ENCODE measurements at places on chromosomes 1 and 21.

DNA sequence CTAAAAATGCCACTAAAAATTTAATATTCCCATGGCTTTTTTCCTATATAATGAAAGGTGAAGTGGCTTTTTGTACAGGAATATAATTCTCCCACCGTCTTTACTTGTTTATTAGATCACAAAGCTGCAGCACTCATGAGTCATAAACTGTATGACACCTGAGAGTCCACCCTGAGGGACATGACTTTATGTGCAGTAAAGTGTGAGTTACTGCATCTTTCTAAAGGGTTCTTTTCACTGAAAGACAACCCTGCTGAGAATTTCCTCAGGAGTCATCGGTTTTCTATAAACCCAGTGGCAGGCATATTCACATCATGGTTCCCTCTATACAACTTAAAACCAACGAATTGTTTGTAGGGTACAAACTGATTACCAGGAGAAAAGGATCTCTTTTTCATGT lies 77.4 kb downstream of the APP start:
- no peaks in the 10 kb centered on the region for H3K27me3 ChIP-seq
- no peak overlapping the region for H3K4me3 ChIP-seq

- no peaks in the 10 kb centered on the region for H3K36me3 ChIP-seq
- peaks cover 16% of the 10 kb centered on the region for H3K4me1 ChIP-seq
- no peaks in the 10 kb centered on the region for H3K27me3 ChIP-seq
- no peak for DNase-seq
These were observed 93.9 kb upstream of the TSPAN2 start for GRCh38 chr1:115183158-115183557.

GRCh38 chr1:47618222-47618720 lies 180.4 kb downstream of the FOXD2 start:
- no peak overlapping the region for H3K4me3 ChIP-seq
- H3K27me3 ChIP-seq = no peaks in the 10 kb centered on the region
- no peak for DNase-seq

- no peak for DNase-seq
- H3K27ac ChIP-seq = no peak overlapping the region
- no peak overlapping the region for H3K4me3 ChIP-seq
- H3K36me3 ChIP-seq = peaks cover 44% of the 10 kb centered on the region
- H3K27me3 ChIP-seq = no peaks in the 10 kb centered on the region
These were observed 16.1 kb downstream of the AKR1A1 start for GRCh38 chr1:45566722-45567121.

GRCh38 chr1:224639426-224639975 lies 23.4 kb downstream of the CNIH3 start:
- no peak overlapping the region for H3K4me3 ChIP-seq
- H3K27me3 ChIP-seq = no peaks in the 10 kb centered on the region
- no peaks in the 10 kb centered on the region for H3K36me3 ChIP-seq
- H3K27ac ChIP-seq = no peak overlapping the region
- no peaks in the 10 kb centered on the region for H3K4me1 ChIP-seq

DNA sequence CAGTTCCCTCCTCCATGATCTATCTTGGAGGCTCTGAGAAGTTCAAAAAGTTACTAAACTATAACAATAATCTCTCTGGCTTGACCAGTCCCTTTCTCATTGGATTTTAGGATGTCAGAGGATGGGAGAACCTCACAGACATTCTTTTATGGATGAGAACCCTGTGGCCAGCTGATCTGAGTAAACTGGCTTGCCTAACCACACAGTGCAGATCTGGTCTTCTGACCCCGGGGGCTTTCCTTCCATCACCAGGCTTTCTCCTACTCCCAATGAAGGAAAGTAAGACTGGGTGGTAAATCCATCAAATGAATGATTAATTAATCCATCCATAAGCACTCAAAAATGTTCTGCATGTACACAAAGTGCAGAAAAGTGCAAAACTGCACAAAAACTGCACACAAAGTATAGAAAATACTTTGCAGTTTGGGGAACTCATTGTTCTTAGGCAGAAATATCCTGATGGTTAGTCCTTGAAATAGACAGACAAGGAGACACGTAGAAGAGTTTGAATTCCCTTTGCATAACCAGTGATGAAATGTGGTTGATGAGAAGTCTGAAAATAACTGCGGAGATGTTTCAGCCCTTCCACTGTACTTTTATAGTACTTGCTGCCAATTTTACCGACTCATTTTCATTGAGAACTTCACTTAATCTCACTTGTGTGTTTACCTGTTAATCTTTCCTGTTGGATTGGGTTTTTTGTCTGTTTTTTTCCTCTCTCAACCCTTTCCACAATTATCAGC lies 2.5 kb upstream of the F3 start:
- DNase-seq = no peak
- H3K4me3 ChIP-seq = no peak overlapping the region
- peaks cover 19% of the 10 kb centered on the region for H3K27me3 ChIP-seq
- H3K4me1 ChIP-seq = peaks cover 16% of the 10 kb centered on the region
- H3K36me3 ChIP-seq = no peaks in the 10 kb centered on the region

- peaks cover 8% of the 10 kb centered on the region for H3K4me1 ChIP-seq
- no peak overlapping the region for H3K27ac ChIP-seq
- H3K36me3 ChIP-seq = no peaks in the 10 kb centered on the region
- peaks cover 28% of the 10 kb centered on the region for H3K27me3 ChIP-seq
These were observed 5.4 kb downstream of the NPR1 start for GRCh38 chr1:153683854-153684253.

DNA sequence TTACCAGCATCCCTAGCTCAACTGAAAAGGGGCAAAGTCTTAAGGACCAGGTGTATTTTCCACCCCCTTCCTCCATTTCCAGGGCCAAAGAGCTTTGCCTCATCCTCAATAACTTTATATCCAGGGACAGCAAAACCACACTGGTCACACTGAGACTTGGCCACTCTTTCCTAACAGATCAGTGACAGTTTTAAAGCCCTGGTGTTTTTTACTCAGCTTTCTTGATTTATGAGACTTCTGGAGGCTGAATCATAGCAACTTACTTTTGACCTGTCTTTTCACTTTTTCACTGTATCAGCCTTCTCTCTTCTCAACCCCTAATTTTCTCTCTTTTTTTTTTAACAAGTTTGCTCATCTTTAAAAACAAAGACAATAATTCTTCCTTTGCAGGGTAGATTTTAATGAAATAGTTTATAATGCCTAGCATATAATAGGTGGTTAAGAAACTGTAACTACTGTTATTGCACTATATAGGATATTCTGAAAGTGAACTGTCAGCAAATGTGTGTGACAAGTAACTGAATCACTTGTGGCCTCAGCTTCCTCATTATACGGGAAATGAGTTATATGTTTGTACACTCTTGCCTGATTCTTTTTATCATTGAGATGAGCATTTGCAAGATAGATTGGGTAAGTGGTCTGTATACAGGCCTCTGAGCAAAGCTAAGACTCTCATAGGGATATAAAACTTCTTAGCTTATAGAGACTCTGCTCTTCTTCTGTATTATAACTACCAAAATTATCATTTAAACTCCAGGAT lies 19.7 kb upstream of the DYNLT5 start:
- H3K27me3 ChIP-seq = no peaks in the 10 kb centered on the region
- no peak for DNase-seq
- no peak overlapping the region for H3K4me3 ChIP-seq
- H3K27ac ChIP-seq = no peak overlapping the region
- no peaks in the 10 kb centered on the region for H3K36me3 ChIP-seq
- H3K4me1 ChIP-seq = no peaks in the 10 kb centered on the region

GRCh38 chr1:91006113-91006908 lies 15.5 kb downstream of the ZNF644 start:
- no peak overlapping the region for H3K27ac ChIP-seq

GRCh38 chr1:17189632-17189990 lies 15.3 kb upstream of the PADI1 start:
- H3K4me3 ChIP-seq = no peak overlapping the region
- no peak overlapping the region for H3K27ac ChIP-seq
- no peak for DNase-seq
- H3K36me3 ChIP-seq = no peaks in the 10 kb centered on the region

- no peak for DNase-seq
- H3K27me3 ChIP-seq = no peaks in the 10 kb centered on the region
- peaks cover 8% of the 10 kb centered on the region for H3K4me1 ChIP-seq
- no peak overlapping the region for H3K27ac ChIP-seq
These were observed 210.3 kb downstream of the ASTN1 start for GRCh38 chr1:176954242-176954641.

- DNase-seq = no peak
- no peaks in the 10 kb centered on the region for H3K36me3 ChIP-seq
- no peaks in the 10 kb centered on the region for H3K4me1 ChIP-seq
These were observed 107.5 kb downstream of the CHRM3 start for GRCh38 chr1:239493811-239494414.

DNA sequence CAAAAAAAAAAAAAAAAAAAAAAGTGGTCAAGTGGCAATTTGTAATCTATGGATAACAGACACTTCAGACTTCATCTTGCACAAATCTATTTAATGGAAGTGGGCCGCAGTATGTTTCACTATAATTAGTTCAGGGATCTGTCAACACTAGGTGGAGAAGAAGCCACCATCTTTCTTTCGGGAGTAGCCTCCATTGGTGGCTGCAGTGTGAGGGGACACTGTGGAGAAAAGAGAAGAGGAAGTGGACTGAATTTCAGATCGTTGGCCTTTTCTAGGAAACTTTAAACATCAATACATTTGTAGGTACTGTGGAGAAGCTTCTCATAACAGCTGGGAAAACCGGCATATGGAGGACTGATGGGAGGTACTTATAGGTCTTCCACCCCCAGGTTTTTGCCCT lies 8.0 kb upstream of the ELAPOR1 start:
- H3K4me3 ChIP-seq = no peak overlapping the region
- peaks cover 6% of the 10 kb centered on the region for H3K4me1 ChIP-seq
- DNase-seq = no peak
- peaks cover 8% of the 10 kb centered on the region for H3K36me3 ChIP-seq
- no peaks in the 10 kb centered on the region for H3K27me3 ChIP-seq

DNA sequence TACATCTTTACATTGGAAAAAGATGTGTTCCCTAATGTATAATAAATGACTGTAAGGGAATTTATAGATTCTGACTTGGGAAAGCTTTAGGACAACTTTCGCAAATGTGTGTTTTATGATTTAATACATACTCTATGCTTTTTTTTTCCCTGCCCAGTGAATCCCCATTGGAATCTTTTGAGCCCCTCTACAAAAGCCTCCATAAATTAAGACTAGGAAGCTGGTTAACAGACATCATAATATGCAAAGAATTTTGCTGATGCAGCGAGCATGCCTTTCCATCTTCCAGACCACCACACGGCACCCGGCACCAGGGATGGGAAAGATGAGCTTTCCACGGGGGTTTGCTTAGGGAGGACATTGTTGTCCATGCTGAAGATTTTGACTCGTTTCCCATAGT lies 156.1 kb upstream of the IVNS1ABP start:
- H3K27ac ChIP-seq = no peak overlapping the region
- no peak for DNase-seq
- no peaks in the 10 kb centered on the region for H3K4me1 ChIP-seq

GRCh38 chr1:180258290-180258689 lies 28.2 kb downstream of the LHX4 start:
- no peaks in the 10 kb centered on the region for H3K36me3 ChIP-seq
- no peak overlapping the region for H3K27ac ChIP-seq
- DNase-seq = no peak
- peaks cover 18% of the 10 kb centered on the region for H3K27me3 ChIP-seq
- peaks cover 10% of the 10 kb centered on the region for H3K4me1 ChIP-seq
- H3K4me3 ChIP-seq = no peak overlapping the region

GRCh38 chr1:3905953-3906671 lies 6.0 kb upstream of the C1orf174 start:
- DNase-seq = no peak
- H3K36me3 ChIP-seq = no peaks in the 10 kb centered on the region
- H3K4me3 ChIP-seq = no peak overlapping the region
- no peak overlapping the region for H3K27ac ChIP-seq

DNA sequence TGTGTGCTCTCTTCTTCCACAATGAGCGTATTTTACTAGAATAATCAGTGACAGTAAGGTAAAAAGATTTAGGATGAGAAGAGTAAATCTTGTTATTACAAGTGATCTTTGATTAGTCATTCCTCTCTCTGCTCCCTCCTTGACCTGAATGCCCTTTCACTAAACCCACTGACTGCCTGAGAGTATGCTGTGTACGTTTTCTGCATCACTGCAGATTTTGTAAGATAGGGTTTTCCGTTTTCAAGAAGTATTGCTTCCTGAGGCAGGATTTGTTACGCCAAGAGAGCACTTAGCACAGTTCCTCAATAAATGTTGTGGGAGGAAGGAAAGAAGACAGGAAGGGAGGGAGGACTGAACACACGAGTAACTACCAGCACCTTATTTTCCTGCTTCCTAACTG lies 7.7 kb upstream of the LAMB3 start:
- DNase-seq = no peak
- H3K27me3 ChIP-seq = no peaks in the 10 kb centered on the region
- H3K36me3 ChIP-seq = no peaks in the 10 kb centered on the region

GRCh38 chr1:184759112-184759511 lies 4.5 kb upstream of the EDEM3 start:
- no peak for DNase-seq
- no peaks in the 10 kb centered on the region for H3K27me3 ChIP-seq
- H3K36me3 ChIP-seq = no peaks in the 10 kb centered on the region
- H3K4me3 ChIP-seq = no peak overlapping the region
- no peak overlapping the region for H3K27ac ChIP-seq

DNA sequence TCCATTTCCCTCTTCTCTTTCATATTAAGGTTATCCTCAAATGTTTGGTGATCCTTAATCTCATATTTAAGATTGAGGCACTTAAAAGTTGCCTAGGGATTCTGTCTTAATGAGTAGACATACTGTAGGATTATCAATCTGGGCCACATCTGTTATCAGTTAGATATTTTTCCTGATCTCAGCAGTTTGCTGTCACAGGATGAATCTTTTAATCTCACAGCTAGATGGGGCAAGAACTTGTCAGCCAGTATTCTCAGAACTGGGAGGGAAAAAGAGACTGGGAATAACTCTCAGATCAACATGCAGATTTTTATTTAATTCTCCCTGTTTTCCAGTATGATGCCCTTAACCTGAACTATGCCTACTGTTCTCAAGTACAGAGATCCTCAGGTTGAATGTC lies 14.0 kb downstream of the ZNF644 start:
- H3K27ac ChIP-seq = no peak overlapping the region
- H3K36me3 ChIP-seq = no peaks in the 10 kb centered on the region
- no peaks in the 10 kb centered on the region for H3K4me1 ChIP-seq
- no peak for DNase-seq
